ENCODE measurements at places on chromosomes 7 and 10. TPM values are rescaled to one million over a fixed set of nuclear protein-coding genes. Genes with fewer than 3 reads are reported as not detected.

Gene ADCY1
- 0.72 TPM for total RNA-seq

Gene DRGX
- not detected for total RNA-seq

Gene GARIN1A
- 1.2 TPM for total RNA-seq

Gene ACSM6
- not detected for total RNA-seq

Gene TMEM273
- not detected for total RNA-seq

Gene LEP
- under 0.01 TPM for total RNA-seq

Gene ARMH3
- 13.6 TPM for total RNA-seq

Gene TEX47
- total RNA-seq = not detected

Gene GPNMB
- 479 TPM for total RNA-seq

Gene MARCHF5
- total RNA-seq = 14.0 TPM

Gene PRXL2A
- 0.90 TPM for total RNA-seq

Gene AGAP9
- total RNA-seq = 4.2 TPM

Gene SMO
- 4.2 TPM for total RNA-seq

Gene CPN1
- total RNA-seq = not detected

Gene PGAM2
- not detected for total RNA-seq

Gene CUX1
- 36.1 TPM for total RNA-seq

Gene PHTF2
- 47.5 TPM for total RNA-seq

Gene STEAP4
- total RNA-seq = 2.1 TPM

Gene PSMC2
- total RNA-seq = 170 TPM

Gene WDFY4
- not detected for total RNA-seq

Gene RADIL
- 0.25 TPM for total RNA-seq

Gene LIPF
- not detected for total RNA-seq

Gene WDR11
- 86.1 TPM for total RNA-seq

Gene EN2
- total RNA-seq = not detected

Gene PRR15
- 2.4 TPM for total RNA-seq

Gene CYP3A7
- 0.74 TPM for total RNA-seq

Gene FLNC
- 193 TPM for total RNA-seq

Gene HYAL4
- total RNA-seq = not detected

Gene CYP3A5
- 1.1 TPM for total RNA-seq

Gene BNIP3
- total RNA-seq = 81.4 TPM
